NCI-H446 treated with DMSO at 0.1 percent for 48 hours (cell line): ENCODE measurements at places on chromosomes 1 and 21.

GRCh38 chr21:16667395-16667794, 845.4 kb upstream of the CXADR start:
- no peak for DNase-seq

DNA sequence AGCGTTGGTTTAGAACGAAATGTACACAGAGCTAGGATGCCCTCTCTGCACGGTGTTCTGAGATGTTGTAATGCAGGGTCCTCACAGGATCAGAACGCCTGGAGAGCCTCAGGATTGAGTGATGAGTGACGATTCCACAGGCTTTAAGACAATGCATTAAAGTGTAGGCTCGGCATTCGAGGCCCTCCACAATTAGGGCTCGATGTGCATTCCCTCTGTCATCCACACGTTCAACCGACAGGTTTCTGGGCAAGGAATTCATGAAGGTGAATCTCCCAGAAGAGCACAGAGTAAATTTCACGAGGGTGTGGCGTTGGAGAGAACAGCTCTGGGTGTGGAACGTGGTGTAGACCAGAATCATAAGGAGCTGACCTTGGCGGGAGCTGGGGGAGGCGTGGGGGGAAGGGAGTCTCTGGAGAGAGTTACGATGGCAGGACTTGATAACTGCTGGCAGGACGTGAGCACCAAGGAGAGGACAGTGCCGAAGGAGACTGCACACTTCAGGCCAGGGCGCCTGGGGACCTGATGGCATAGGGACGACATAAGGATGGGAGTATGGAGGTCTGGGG, 51.0 kb upstream of the EFHD2 start:
- no peak for DNase-seq

DNA sequence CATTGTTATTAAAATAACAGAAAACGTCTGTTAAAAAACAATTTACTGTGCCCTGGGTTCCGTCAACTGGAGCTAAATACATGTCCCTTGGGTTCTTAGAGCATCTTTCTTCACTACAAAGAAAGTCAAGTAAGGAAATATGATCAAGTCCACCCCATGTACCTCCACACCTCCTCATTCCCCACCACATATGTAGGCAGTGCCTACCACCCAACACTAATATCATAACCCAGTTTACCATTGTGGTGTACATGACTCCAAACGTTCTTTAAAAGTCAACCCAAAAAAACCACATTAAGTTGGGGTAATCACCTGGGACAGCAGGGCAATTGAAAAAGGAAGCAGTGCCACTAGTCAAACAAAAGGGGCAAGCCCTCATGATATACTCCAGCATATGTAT, 7.8 kb upstream of the LRRC52 start:
- no peak for DNase-seq

DNA sequence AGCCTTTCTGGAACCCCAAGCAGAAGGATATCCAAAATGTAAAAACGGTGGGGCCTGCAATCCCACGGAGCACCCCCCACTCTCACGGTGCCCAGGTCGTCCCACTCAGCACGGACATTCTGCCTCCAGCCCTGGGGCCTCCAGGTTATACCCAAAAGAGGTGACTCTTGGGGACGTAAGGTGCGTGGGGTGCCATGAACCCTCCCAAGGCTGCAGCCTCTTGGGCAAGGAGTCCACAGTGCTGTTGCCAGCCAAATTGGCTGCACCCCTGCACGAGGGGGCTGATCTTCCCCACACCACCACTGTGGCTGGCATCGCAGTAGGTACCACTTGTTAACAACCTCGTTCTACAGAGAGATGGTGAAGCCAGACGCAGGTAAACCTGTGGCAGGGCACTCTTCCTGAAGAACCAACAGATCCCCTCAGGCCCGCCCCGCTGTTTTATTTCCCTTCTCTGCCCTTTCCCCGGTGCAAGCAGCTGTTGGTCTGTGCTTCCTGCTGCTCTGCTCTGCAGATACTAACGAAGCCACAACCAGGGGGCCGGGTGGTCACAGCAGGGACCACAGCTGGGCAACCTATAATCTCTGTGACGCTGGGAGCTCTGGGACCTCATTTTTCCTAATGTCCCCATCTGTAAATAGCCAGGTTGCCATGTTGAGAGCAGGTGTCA, 8.7 kb downstream of the TFF3 start:
- no peak for DNase-seq

- DNase-seq = no peak
Observed at GRCh38 chr1:214438530-214438929, 112.9 kb downstream of the PTPN14 start.
